ENCODE measurements at places on chromosomes 2 and 18.

DNA sequence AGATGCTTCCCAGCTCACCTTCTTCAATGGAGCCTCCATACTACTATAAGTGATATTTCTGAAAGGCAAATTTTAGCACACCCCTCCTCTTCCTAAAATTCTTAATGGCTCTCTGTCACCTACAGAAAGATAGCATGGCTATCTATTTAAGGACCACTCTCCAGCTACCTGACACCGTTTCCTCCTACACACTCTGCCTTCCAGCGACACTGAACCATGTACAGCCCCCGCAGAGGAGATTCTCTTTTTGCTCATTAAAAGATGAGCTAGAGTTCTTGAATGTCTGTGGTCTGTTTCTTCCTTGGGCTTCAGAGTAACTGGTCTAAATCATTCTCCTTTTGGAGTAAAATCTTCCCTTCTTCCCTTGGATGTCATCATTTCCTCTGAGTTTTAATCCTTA lies 38.4 kb upstream of the GAREM1 start:
- no peak for DNase-seq

- DNase-seq: no peak
Measured at GRCh38 chr2:96324721-96325040, 436 bp upstream of the ITPRIPL1 start.

DNA sequence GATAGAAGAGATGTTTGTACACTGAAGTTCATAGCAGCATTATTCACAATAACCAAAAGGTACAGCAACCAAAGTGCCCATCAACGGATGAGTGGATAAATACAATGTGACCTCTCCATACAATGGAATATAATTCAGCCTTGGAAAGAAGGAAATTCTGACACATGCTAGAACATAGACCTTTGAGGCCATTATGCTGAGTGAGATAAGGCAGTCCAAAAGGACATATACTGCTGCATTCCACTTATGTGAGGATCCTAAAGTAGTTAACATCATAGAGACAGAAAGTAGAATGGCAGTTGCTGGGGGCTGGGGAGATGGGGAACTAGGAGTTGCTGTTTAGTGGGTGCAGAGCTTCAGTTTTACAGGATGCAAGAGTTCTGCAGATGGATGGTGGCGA lies 38.2 kb upstream of the GLI2 start:
- no peak for DNase-seq

- no peak for DNase-seq
Measured at GRCh38 chr2:149715005-149715592, 127.5 kb upstream of the MMADHC start.

DNA sequence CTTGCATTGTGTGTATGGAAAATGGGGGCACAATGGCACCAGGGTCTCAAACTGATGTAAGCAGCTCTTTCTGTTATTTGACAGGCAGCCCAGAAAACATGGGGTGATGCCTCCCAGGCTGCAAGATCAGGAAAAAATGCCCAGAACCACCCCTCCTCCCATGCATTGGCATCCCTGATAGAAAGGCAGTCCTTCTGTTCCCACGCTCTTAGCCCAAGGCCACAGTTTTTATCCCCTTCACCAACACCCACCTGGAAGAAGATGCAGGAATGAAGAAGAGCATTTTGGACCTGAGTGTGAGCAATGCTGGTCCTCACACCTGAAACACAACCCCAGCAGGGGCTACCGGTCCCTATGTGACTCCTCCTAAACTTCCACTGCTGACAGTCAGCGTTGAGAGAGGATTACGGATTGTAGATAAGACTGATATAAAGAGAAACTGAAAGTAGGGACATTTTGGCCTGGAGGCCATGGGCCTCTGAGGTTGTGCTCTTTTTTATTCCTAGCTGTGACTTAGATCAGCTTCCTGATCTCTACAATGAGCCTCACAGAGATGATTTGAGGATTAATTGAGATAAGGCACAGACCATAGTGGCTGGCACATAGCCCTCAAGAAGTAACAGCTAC lies 386.0 kb upstream of the ATP5MC3 start:
- DNase-seq: no peak

- DNase-seq: no peak
Measured at GRCh38 chr2:11547912-11548497, 14.2 kb downstream of the GREB1 start.

DNA sequence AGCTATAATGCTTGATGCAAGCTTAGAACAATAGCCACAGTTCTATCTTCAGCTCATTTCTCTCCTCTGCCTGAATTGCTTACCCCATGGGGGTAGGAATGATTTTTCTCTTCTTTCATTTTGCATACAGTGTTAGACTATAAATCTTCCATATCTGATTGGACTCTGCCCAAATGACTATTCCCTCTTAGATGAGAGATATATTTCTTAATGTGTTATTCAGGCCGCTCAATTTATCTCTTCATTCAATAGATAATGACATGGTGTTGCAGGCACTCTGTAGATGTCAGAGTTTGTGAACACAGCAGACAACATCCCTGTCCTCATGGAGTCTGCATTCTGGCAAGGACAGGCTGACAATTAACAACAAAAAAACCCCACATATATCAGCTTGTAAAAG lies 443.7 kb upstream of the CELF4 start:
- no peak for DNase-seq

DNA sequence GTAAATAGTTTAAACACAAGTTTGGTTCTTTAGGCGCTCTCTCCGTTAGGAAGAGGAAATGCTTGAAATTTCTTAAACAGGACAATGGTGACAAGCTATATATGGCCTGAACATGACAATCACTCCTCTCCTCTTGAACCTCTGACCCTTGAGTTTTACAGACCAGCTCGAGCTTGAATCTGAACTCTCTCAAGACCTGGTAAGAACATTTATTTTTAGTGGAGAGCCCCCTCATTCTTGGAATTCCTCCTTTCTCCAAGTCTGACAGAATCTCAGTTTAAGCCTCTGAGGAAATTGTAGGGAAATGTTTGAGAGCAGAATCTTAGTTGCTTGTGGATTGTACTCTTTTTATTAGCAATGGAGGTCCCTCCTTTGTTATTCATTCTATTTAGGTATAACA lies 1293.6 kb upstream of the ZEB2 start:
- DNase-seq: no peak

DNA sequence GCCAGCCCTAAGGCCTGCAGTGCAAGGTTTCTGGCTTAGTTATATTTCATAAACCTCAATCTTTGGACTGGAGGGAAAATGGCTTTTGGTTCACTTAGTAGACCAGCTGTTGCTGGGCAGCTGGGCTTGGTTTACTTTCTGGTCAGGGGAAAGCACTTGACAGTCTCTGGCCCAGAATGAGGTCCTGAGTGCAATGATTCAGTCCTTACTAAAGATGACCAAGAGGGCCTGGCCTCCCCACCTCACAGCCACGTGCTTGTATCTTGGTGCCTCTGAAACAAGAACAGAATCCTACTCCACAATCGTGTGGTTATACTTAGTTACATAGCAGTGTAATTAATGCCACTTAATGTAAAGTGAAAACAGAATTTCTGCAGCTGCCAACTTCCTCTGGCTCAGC lies 325.5 kb upstream of the MEIS1 start:
- DNase-seq: no peak

GRCh38 chr18:23719634-23720201 lies 30.5 kb downstream of the LAMA3 start:
- no peak for DNase-seq
